ENCODE measurements at places on chromosomes 12 and 14. TPM values are rescaled to one million over a fixed set of nuclear protein-coding genes. Genes with fewer than 3 reads are reported as not detected.

DNA sequence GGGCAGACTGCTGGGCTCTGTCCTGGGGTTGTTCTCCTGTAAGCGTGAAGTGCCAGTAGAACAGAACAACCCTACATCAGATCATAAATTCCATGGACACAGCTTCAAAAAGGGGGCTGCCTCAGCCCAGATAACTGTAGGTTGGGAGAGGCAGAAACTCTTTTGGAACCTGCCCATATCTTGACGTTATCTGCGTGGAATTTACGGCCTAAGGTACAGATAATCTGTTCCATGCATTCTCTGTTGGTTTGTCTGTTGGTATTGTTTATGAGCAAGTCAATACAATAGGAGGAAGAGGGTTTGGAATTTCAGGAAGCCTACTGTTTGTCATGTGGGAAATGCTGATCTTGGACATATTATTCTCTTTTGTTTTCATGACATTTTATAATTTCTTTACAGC, 36.7 kb downstream of the SLC25A47 start:
- no peak for DNase-seq

The CCDC175 gene
- polyA plus RNA-seq: 1.4 TPM

The EFS gene
- 46.6 TPM for polyA plus RNA-seq

DNA sequence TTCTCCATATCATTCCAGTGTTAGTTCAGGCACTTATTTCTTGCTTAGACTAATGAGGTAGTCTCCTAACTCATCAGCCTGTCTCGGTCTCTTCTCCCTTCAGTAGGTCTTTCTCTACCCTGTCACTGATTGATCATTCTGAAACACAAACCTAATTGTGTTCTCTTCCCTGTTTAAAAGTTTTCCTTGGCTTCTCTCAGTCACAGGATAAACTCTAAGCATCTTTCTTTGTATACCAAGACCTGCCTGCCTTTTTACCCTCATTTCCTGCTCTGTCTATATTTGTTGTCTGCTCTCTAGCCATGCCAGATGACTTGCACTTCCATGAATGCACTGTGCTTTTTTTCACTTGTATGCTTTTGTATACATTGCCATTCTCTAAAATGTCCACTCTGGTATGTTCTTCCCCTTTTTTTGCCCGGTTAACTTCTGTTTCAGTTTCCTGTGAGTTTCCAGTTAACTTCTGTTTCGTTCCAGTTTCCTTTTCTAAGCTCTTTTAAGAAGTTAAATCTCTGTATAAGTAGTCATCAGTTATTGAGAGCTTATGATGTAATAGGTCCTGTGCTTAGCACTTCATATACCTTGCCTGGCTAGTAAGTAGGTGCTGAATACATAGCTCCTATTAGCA, 12.8 kb downstream of the DIP2B start:
- no peak for DNase-seq

The SRRM4 gene
- 0.03 TPM for polyA plus RNA-seq

GRCh38 chr12:909861-910260, 39.6 kb downstream of the RAD52 start:
- DNase-seq: no peak

DNA sequence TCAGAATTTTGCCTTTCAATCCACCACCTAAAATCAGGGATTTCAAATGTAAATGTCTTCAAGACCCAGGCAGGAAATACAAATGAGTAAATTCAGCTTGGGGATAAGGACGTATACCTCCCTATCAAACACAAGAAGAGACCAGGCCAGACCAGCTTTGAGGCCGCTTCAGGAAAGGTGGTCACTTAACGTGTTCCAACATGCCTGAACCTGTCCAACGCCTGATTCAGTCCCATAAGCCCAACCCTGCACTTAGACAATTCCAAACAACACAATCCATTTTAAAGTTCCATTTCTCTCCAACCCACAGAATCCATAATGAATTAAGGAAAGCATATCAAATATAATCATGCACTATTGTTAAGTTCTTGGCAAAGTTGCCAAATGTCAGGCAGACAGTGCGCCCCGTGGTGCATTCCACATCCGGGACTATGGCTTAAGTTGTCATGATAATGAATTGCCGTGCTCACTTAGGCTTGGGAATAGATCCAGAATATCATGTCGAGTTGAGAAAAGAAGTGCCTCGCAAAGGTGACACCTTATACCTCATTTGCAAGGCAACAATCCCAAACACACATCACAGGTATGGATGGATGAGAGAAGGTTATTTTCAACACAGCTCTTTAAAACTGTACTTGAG, 35.5 kb downstream of the CCDC60 start:
- DNase-seq: no peak

DNA sequence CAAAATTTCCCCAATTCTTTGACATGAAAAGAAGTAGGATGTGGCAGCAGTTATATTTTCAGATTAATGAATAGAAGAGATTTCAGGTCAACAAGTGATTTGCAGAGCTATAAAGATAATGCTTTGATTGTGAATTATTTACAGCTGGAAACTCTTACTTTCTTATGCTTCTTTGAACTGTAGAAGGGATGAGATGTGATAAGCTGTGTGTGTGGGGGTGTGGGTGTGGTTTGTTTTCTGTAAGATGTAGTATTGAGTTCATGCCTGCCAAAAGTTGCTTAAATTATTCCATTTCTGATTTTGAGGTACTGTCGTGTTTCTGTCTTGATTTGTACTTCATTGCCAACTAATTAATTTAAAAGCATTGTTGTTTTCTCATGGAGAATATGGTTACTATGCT, 22.7 kb downstream of the AEBP2 start:
- no peak for DNase-seq

- DNase-seq: no peak
These were observed 58.8 kb upstream of the GPR68 start for GRCh38 chr14:91303091-91303923.

DNA sequence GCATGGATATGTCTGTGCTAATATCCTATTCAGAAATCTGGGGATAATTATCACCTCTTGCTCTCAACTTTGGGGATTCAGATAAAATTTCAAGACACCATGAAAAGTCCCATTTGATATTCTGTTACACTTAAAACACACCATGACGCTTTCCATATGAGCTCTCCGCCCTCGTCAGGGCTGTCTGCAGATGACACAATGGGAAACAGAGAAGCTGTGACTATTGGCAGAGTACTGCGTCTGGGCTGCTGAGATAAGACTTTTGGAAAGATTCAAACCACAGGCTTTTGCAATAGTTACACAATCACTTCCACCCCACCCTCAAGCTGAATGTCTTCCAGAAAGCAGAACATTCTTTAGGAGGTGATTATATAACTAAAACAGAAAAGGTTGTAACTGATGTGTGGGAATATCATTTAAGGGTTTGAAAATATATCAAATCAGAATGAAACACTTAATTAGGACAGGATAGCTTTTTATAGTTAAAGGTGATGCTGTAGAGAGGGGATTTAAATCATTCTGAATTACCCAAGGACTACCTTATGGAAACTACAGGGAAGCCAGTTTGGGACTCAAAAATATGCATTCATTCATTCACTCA, 75.3 kb upstream of the TMPO start:
- DNase-seq: no peak

DNA sequence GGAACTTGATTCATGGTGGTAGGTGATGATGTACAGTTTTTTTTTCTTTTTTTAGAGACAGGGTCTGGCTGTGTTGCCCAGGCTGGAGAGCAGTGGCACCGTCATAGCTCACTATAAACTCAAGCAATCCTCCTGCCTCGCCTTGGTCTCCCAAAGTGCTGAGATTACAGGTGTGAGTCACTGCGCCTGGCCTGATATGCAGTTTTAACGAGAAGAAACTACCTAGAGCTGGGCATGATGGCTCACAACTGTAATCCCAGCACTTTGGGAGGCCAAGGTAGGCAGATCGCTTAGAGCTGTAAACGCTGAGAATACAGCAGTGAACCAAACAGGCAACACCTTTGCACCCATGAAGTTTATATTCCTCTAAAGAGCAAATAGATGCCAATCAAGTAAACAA, 13.0 kb upstream of the VPS37B start:
- DNase-seq: no peak

- DNase-seq: no peak
These were observed 12.7 kb upstream of the MBIP start for GRCh38 chr14:36333119-36333518.

- no peak for DNase-seq
These were observed 152.9 kb downstream of the ZFP36L1 start for GRCh38 chr14:68639758-68640574.

The SLC4A8 gene
- polyA plus RNA-seq: 4.1 TPM

The ZC2HC1C gene
- 7.0 TPM for polyA plus RNA-seq

GRCh38 chr12:52361553-52361952, 5.7 kb downstream of the KRT85 start:
- DNase-seq: no peak

DNA sequence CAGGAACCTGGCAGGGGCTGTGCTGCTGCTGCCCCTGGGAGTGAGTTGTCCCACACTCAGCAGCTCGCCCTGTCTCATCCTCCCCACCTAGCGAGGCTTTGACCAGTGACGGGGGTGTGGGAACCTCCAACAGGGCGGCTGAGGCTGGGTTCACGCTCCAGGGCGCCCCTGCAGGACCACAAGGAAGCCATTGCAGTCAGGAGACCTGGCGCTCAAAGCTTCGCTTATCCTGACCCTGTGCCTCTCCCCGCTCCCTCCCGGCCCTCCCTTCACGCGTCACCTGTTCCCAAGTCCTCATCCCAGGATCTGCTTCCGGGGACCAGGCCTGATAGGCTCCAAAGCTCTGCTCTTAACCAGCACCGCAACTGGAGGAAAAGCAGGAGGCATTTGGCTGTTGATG, 272.0 kb upstream of the SFSWAP start:
- peak; percentile 67 for DNase-seq

GRCh38 chr12:10501030-10501429, 4.7 kb upstream of the EIF2S3B start:
- DNase-seq: no peak

- no peak for DNase-seq
These were observed 142.3 kb upstream of the CRY1 start for GRCh38 chr12:107235600-107235999.

DNA sequence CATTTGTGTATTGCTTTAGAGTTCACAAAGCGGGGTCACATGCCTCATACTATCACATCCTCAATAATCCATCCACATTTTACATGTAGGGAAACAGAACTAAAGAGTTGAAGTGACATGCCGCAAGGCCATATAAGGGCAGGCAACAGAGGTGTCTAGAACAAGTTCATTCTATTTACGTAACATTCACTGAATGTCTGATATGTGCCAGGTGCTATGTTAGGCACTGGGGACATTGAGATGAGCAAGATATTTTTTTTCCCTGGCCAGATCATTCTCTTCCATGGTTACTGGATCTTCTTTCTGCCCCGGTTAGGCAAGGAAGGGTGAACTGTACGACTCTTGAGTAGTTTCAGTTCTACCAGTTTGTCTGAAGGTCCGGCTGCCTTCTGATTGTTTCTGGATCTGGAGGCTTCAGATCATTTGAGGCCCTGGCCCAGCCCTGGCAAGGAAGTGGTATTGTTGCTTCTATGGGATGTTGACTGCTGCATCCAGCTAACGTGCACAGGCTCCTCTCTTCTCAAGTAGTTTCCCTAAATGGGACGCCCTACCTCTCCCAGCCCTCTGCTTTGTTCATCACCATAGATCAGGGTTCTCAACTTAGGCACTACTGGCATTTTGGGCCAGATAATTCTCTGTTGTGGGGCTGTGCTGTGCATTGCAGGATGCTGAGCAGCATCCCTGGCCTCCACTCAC, 12.1 kb downstream of the GPATCH2L start:
- DNase-seq: no peak

DNA sequence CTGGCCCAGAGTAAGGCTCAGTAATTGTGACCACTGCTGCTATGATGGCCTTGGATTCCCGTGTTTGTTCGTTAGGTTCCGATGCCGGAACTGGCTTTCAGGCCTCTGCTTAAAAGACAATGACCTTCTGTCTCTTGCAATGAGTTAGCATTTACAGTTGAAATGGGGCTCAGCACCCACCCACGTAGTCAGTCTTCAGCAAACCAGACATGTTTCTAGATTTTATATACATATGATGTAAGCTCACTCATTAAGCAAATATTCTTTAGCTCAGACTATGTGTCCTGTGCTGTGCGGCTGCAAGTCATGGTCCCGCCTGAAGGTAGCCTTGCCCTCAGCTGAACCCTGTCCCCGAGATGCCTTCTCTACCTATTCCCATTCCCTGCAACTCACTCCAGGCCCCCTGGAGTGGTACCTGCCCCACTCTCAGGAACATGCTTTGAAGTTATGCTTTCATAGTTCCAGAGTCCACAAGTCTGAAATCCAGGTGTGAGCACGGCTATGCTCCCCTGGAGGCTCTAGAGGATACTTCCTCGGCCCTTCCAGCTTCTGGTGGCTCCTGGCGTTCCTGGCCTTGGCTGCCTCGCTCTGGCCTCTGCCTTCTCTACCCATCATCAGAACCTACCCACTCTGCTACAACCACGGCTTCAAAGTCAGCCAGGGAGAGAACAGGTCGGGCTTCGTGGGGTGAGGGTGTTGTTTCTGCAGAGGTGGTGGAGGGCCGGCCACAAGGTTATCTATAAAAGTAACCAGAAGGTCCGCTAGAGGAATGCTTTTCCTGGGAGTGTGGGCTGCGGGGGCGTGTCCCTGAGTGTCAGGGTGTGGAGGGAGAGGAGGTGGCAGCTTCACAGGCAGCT, 157.8 kb downstream of the RBM19 start:
- no peak for DNase-seq

GRCh38 chr14:30445852-30446251, 113.1 kb upstream of the G2E3 start:
- no peak for DNase-seq

- DNase-seq: no peak
These were observed 491.5 kb downstream of the SLC6A15 start for GRCh38 chr12:84421103-84421502.

DNA sequence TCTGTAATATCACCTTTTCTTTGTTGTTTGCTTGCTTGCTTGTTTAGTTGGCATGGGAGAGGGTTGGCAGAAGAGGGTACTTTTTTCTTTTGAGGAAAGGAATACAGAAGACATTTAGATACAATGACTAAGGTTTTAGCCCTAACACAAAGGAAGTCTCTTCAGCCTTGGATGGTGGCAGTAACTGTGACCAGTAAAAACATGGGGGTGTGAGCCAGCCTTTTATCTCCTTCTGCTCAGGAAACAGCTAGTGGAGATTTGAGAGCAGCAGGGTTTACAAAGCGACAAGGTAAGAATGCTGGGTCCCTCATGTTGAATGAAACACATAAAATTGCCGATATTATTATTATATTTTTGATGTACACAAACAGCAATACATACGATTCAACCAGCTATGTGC, 40.4 kb downstream of the SLC8A3 start:
- DNase-seq: no peak

DNA sequence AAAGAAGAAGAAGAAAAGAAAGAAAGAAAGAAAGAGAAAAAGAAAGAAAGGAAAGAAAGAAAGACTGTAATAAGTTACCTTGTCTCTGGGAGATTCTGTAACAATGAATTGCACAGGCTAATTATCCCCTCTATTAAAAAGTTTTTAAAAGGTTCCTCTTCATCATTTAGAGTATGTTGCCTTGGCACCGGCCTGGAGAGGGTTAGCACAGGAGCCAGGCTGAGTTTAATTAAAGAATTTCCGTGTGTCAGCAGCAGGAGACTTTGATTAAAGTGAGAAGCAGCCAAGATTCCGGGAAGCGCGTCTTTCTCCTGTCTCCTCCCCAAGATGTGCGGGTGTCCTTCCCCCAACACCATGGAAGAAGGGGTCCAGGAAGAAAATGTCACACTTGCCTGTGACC, 92.8 kb upstream of the ETV6 start:
- DNase-seq: no peak

- no peak for DNase-seq
These were observed 52.0 kb upstream of the NTF3 start for GRCh38 chr12:5379749-5380496.

GRCh38 chr14:41476526-41476925, 130.2 kb upstream of the LRFN5 start:
- DNase-seq: no peak

GRCh38 chr12:68767191-68767590, 21.2 kb downstream of the SLC35E3 start:
- no peak for DNase-seq

The PRB2 gene
- 0.30 TPM for polyA plus RNA-seq
